ENCODE measurements at places on chromosomes 5 and 9.

DNA sequence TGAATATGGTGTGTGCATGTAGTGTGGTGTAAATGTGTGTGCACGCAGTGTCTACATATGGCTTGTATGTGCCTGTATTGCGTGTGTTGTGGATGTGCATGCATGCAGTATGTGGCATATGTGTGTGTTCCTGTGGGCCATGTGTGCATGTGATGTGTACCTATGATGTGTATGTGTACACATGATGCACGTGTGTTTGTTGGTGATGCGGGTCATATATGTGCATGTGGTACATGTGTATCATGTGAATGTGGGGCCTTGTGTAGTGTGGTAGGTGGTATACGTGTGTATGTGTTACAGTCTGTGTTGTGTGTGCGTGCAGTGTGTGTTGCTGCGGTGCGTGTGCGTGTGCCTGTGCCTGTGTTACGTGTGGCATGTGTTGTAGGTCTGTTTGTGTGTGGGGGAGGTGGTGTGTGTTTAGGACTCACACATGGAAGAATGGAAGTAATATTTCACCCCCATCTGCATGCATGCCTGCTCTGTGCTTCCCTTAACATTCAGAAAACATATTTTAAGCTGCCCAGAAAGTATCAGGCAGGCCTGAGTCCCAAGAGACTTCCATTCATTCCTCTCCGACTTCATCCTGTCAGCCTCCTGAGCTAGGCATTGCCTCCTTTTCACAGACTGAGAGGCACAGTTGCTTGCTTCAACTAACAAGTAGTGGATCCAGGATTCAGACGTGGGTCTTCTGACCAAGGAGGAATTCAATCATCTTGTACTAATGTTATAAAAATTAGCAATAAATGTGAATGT lies 55.4 kb upstream of the RUFY1 start:
- DNase-seq, result no peak

DNA sequence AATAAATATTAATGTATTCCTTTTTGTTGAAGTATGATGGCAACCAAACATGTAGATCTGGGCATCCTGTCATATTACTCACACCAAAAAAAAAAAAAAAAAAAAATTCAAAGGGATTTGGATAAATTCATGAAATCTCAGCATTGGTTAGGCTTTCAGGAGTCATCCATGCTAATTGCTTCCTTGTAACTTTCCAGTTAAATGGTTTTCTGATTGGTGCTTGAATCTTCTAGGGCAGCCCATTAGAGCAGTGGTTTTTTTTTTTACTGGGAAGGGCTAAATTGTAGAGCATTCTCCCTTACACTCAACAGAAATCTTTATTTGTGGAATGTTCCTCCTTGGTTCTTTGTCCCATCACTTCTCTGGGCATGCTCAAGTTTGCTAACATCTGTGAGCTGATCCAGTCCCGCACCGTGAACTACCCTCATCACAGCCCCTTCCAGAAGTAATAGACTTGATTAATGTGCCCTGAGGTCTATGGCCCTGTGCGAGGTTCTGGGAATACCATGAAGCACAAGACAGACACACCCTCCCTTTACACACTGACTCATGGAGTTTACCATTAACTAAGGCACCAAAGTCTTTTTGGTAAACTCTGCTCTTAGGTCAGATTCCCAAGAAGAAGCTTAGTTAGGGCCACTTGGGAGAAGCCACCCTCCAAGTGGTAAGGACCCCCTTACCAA lies 56.0 kb downstream of the RGS3 start:
- no peak for DNase-seq

- no peak for DNase-seq
Measured at GRCh38 chr9:89815061-89815902, 210.5 kb downstream of the GADD45G start.

- no peak for DNase-seq
Measured at GRCh38 chr5:113065626-113066025, 89.0 kb downstream of the DCP2 start.
